ENCODE measurements at places on chromosomes 1 and 21. TPM values are rescaled to one million over a fixed set of nuclear protein-coding genes. Genes with fewer than 3 reads are reported as not detected.

DNA sequence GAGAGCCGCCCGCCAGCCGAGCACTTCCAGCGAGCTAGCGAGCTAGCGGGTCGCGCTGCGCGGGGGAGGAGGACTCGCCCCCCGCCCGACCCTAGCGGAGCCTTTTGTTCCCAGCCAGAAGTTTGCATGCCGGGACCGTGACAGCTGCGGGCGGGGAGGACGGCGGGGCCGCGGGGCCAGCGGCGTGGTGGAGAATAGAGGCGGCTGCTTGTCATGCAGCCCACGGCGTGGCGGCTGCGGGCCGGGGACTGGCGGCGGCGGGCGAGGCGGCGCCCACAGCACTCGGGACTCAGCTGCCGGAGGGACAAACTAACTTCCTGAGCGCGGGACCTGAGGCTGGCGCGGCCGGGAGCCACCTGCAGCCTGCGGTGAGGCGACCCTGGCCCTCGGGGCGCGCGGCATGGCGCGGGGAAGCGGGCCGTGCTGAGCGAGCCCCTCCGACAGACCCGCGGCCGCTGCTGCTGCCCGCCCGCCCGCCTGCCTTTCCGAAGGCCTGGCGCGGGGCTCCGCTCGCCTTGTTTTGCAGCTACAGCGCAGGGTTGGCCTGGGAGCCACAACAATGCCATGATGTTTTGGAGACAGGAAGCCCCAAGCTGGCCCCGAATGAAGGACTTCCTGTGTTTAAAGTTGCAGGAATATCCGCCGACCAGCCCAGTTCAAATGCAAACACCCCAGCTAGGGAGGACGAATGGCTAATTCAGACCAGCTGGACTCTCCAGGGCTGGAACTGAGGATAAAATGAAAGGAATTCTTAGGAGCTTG lies 82.2 kb upstream of the BMP8A start:
- H3K4me3 ChIP-seq, result peak overlapping the region; percentile 94
- H3K27me3 ChIP-seq, result no peaks in the 10 kb centered on the region
- no peak overlapping the region for H3K27ac ChIP-seq
- H3K4me1 ChIP-seq, result peaks cover 42% of the 10 kb centered on the region
- no peak for DNase-seq

GRCh38 chr1:218587900-218588299 lies 242.8 kb downstream of the TGFB2 start:
- no peaks in the 10 kb centered on the region for H3K36me3 ChIP-seq
- peaks cover 27% of the 10 kb centered on the region for H3K27me3 ChIP-seq
- no peak for DNase-seq
- no peak overlapping the region for H3K27ac ChIP-seq
- H3K4me3 ChIP-seq, result no peak overlapping the region

GRCh38 chr21:45010096-45010495 lies 64.3 kb upstream of the ADARB1 start:
- H3K4me3 ChIP-seq, result no peak overlapping the region
- no peak for DNase-seq
- H3K27ac ChIP-seq, result no peak overlapping the region

- peaks cover 18% of the 10 kb centered on the region for H3K36me3 ChIP-seq
- H3K27ac ChIP-seq, result no peak overlapping the region
- no peaks in the 10 kb centered on the region for H3K4me1 ChIP-seq
- H3K4me3 ChIP-seq, result no peak overlapping the region
- no peak for DNase-seq
Measured at GRCh38 chr1:28282426-28283407, 23.4 kb downstream of the SESN2 start.

GRCh38 chr1:205274041-205274691 lies 46.4 kb downstream of the TMCC2 start:
- peak overlapping the region; percentile 94 for H3K27ac ChIP-seq
- H3K4me3 ChIP-seq, result peak overlapping the region; percentile 86
- no peak for DNase-seq
- no peaks in the 10 kb centered on the region for H3K27me3 ChIP-seq

DNA sequence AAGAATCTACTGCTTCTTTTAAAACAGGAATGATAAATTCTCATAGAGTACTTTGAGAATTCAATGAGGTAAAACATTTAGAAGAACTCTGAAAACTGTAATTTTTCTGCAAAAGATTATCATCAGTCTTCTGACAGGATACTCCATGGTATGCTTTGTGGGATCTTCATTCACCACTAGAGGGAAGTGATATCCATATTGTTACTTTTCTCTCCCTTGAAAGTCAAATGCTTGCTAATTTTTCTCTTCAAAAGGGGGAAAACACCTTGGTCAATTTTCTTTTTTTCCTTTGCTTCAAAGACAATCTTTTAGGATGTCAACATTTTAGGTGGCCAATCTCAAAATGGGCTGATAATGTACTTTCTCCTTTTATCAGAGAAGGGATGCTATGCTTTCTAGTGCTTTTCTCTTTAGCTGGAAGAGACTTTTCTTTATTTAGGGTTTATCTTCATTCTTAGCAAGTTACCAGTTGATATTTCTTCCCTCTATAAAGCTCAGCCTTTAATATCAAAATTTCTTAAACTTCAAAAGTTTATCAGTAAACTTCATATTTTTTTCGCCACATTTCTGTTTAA lies 95.5 kb downstream of the NEGR1 start:
- no peak overlapping the region for H3K27ac ChIP-seq
- no peaks in the 10 kb centered on the region for H3K4me1 ChIP-seq
- H3K27me3 ChIP-seq, result no peaks in the 10 kb centered on the region
- DNase-seq, result no peak

DNA sequence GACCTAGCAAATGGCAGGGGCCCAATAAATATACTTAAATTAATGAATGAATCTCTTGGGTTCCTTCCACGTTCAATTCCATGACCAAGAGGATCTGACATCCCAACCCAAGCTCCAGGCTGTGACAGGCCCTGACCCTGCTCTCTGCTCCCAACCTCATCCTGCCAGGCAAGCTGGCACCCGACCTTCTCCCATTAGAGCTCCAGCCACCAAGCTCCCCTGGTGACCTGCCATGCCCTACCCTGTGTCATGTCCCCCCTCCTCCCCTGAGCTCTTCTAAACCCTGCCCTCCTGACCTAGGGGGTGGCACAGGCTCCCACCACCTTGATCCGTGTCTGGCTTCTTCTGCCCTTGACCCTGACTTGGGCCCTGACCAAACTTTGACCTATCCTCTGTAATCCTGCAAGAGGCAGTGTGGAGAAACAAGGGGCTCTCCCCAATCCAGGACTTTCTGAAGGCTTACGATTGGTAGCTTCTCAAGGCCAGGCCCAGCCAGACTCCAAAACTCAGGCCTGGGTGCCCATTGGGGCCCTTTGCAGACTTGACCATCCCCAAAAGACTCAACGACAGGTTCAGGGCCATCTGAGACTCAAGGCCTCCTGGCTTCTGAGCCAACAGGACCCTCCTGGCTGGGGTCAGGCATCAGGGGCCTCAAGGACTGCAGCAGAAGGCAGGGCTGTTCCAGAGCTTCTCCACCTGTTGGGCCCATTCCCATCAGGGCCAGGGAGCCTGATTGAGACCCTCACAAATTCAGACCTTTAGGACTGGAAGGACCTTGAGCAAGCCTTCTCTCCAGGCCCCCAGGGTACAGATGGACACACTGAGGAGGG lies 249.0 kb downstream of the PTPRU start:
- H3K27ac ChIP-seq, result no peak overlapping the region
- DNase-seq, result no peak
- H3K36me3 ChIP-seq, result no peaks in the 10 kb centered on the region
- H3K4me3 ChIP-seq, result no peak overlapping the region

GRCh38 chr1:213821943-213822334 lies 165.8 kb upstream of the PROX1 start:
- no peaks in the 10 kb centered on the region for H3K4me1 ChIP-seq
- no peak overlapping the region for H3K4me3 ChIP-seq
- no peaks in the 10 kb centered on the region for H3K36me3 ChIP-seq
- no peak for DNase-seq

Gene RAP1GAP
- not detected for polyA plus RNA-seq

Gene LRRC41
- polyA plus RNA-seq, result 50.7 TPM

Gene FAM177B
- 42.4 TPM for polyA plus RNA-seq

Data from naive B cell (primary cell).